ENCODE measurements at places on chromosomes 1 and 21. TPM values are rescaled to one million over a fixed set of nuclear protein-coding genes. Genes with fewer than 3 reads are reported as not detected.

Gene LORICRIN
- not detected for polyA plus RNA-seq

Gene KCNJ10
- polyA plus RNA-seq = 0.13 TPM

Gene SLC6A9
- 11.8 TPM for polyA plus RNA-seq

Gene CYP4B1
- 12.7 TPM for polyA plus RNA-seq

Gene ANKRD65
- polyA plus RNA-seq = 2.2 TPM

Gene CYP2J2
- 0.44 TPM for polyA plus RNA-seq

Gene TARDBP
- polyA plus RNA-seq = 179 TPM

Gene SPRR1A
- polyA plus RNA-seq = not detected

Gene TMCC2
- 11.2 TPM for polyA plus RNA-seq

Gene ZMPSTE24
- polyA plus RNA-seq = 100 TPM

Gene RAB13
- 275 TPM for polyA plus RNA-seq

Gene CELA2B
- polyA plus RNA-seq = 6.0 TPM
